ENCODE measurements at places on chromosomes 11 and 22. TPM values are rescaled to one million over a fixed set of nuclear protein-coding genes. Genes with fewer than 3 reads are reported as not detected.

- no peak for DNase-seq
Observed at GRCh38 chr11:70251659-70252321, 18.7 kb upstream of the PPFIA1 start.

Gene NOX4
- not detected for total RNA-seq

DNA sequence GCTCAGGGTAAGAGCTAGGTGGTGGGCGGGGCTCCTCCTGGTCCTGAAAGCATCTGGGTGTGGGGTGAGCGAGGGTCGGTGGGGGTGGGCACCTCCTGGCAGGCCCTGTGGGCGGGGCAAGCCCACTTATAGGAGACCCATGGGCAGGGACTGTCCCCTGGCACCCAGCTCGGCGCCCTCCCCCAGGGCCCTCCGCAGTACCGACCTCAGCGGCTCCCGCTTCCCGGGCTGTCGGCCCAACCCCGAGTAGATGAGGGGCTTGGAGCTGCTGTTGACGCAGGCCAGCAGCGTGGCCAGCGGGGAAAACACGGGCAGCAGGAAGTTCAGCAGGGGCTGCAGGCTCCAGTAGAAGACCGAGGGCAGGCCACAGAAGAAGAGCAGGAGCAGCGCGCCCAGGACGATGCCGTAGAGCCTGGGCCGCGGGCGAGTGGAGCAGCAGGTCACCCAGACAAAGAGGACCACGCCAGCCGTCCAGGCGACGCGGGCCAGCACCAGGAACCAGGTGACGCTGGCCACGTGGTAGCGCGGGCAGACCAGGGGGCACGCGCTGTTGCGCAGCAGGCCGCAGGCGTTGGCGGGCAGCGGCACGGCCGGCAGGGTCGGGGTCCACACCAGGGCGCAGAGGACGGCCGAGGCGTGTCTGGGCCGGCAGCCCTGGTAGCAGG lies 663 bp downstream of the MRGPRG start:
- DNase-seq: no peak

DNA sequence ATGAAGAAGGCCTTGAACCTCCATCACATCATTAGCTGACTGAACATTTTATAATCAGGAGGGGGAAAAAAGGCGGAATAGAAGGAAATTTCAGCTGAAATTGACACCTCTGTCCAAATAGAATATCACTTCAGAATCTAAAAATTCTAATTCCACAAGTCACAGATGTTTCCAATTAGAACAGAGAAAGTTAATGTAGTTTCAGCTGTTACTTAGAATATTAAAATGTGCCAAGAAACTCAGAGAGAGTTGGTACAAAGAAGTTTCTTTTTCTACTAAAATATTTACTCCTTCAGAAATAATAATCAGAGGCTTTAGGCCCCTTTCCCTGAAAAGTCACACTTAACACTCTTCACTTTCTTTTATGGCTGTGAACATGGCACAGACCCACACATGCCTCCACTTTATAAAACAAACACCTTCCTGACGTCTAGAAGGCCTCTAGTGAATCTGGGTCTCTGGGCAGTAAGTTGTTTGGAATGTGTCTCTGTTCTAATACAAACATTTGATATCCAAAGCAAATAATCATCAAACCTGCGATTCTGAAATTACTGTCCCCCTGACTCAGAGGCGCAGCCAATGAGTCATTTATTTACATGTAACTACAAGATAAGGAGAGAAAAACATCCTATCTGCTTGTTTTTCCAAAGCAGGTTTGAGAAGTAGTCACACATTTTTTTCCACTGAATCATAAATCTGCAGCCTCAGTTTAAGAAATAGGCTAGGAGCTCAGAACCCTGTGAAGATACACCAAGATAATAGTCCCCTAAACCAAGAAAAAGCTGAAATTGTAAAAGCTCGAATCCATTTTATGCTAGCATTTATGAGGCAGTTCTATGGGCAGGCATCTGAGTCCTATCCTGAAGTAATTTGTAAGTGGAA lies 148.4 kb downstream of the ME3 start:
- DNase-seq: no peak

- no peak for DNase-seq
Observed at GRCh38 chr22:38464992-38465672, 2.8 kb upstream of the KDELR3 start.

Gene SNX32
- 1.2 TPM for total RNA-seq

DNA sequence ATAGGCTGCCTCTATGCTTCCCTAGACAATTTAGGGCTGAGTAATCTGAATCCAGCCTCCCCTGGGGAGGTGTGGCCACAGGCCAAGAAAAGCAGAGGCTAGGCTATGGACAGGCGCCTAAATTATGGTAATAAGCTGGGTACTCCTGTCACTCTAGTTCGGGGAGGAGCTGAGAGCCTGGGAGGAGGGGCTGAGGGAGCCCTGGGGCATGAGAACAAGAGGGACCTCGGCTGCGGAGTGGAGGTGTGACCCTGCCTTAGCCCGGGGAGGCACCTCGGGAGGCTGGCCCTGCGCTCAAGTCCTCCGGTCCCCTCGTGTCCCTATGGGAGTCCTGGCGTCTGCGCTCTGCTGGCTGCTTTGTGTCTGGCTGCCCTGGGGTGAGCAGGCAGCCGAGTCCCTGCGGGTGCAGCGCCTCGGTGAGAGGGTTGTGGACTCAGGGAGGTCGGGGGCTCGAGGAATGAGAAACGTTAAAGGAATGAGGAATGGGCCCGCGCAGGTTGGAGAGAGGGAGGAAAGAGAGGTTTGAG lies at the start of gene OTOG:
TSS of gene OTOG (plus strand) at position 209 of the 527 bp plus-strand sequence. CDS start at position 323, 114 bp downstream.
- no peak for DNase-seq

DNA sequence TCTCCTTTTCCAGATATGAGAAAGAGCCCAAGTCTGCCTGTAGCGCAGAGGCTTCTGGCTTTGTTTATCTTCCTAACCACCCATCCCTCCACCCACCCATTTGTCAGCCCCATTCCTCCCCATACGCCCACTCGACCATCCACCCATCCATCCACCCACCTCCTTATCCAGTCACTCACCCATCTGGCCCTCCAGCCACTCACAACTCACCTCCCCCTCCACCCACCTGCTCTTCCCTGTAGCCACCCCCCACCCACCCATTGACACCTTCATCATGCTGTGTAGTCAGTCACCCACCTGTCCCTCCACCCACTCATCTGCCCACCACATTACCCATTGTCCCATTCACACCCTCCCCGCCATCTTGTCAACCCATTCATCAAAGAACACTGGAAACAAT lies 5.5 kb downstream of the CST6 start:
- no peak for DNase-seq

Gene MYRF
- total RNA-seq: 1.1 TPM
